ENCODE measurements at places on chromosomes 12 and 14.

DNA sequence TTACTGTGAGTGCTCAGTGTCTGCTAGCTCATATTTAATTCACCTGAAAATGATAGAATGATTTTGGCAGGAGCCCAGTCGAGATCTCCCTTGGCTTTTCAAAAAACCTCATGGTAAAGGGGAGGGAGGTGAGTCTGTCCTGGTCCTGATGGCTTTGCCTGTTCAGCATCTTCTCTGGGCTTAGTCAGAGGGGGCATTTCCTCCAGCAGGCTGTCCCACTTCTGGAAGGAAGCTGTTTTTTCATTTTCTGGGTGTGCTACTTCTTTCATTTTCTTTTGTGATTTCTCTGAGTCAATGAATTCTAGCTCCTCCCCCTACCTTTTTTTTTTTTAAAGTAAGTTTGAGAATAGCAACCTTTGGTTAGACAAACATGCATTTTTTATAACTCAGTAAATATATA, 58.8 kb downstream of the TMX1 start:
- no peak for DNase-seq

DNA sequence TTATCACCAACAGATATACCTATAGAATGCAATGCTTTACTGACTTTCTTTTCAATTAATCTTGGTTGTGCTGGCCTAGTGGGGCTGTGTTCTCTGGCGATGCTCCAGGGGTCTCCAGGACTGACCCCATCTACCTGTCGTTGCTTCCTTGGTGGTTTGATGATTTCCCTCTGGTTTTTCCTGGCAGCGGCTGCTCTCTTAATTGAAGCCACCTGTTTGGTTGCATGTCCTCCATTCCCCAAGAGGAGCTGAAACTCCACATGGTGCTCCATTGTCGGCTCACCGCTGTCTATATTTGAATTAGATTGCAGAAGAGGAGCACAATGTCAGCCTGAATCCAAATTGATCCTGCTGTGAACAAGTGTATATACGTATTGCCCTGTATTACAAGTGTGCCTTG, 7.1 kb upstream of the IFNG-AS1 start:
- no peak for DNase-seq

DNA sequence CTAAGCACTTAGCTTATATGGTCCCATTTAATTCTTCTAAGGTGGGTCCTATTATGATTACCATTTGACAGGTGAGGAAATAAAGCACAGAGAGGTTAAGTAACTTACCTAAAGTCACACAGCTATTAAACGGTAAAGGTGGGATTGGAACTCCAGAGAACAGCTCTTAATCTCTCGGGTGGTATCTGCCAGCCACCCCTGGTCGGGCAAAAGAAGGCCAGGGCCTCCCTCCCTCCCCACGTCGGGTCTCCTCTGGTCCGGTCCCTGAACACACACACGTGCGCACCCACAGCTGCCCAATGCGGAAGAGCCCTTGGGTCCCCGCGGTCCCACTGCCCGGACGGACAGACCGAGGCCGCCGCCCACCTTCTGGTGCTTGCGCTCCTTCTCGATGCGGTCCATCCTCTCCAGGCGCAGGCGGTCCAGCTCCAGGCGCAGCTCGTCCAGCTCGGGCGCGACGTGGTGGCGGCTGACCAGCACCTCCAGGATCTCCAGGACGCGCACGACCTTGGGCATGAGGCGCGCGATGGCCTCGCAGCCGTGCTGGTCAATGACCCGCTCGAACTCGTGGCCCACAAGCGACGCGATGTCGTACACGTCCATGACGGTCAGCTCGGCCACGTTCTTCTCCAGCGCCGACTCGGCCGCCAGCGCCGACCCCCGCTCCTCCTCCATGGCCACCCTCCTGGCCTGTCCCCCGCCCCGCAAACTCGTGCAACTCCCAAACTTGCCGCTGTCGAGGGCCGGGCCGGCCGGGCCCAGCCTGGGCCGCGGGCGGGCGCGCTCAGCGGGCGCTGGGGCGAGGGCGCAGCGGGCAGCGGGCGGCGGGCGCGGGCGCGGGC, 490 bp downstream of the RILPL1 start:
- peak; percentile 2 for DNase-seq

GRCh38 chr14:35985474-35986218, 159.5 kb downstream of the BRMS1L start:
- no peak for DNase-seq

DNA sequence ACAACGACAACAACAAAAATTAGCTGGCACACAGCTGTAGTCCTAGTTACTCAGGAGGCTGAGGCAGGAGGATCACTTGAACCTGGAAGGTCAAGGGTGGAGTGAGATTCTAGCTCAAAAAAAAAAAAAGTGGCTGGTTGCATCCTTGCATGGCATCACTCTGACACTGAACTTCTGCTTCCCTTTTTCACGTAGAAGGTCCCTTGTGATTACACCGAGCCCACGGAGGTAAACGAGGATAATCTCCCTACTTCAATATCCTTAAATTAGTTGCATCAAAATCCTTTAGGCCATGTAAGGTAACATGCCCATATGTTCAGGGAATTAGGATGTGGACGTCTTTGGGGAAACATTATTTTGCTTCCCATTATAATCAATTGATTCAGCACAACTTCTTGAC, 4.0 kb upstream of the PPP4R4 start:
- DNase-seq, result no peak

GRCh38 chr14:90177539-90178189, 78.7 kb upstream of the PSMC1 start:
- DNase-seq, result no peak

- DNase-seq, result no peak
These were observed 3.2 kb downstream of the PLBD1 start for GRCh38 chr12:14564336-14564959.

DNA sequence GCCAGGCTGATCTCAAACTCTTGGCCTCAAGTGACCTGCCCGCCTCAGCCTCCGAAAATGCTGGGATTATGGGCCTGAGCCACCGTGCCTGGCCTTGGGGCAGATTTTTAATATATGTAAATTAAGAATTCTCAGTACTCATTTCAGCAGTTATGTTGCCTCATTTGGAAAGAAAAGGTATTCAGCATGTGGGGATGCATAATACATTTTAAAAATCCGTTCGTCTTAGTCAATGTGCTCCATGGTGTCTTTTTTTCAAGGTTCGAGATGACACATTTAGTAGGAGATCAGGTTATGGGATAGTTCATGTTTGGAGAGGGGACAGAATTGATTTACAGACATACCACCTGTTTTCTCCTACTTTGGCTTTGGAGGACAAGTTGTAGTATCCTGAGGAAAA, 10.2 kb downstream of the SYNE2 start:
- no peak for DNase-seq

DNA sequence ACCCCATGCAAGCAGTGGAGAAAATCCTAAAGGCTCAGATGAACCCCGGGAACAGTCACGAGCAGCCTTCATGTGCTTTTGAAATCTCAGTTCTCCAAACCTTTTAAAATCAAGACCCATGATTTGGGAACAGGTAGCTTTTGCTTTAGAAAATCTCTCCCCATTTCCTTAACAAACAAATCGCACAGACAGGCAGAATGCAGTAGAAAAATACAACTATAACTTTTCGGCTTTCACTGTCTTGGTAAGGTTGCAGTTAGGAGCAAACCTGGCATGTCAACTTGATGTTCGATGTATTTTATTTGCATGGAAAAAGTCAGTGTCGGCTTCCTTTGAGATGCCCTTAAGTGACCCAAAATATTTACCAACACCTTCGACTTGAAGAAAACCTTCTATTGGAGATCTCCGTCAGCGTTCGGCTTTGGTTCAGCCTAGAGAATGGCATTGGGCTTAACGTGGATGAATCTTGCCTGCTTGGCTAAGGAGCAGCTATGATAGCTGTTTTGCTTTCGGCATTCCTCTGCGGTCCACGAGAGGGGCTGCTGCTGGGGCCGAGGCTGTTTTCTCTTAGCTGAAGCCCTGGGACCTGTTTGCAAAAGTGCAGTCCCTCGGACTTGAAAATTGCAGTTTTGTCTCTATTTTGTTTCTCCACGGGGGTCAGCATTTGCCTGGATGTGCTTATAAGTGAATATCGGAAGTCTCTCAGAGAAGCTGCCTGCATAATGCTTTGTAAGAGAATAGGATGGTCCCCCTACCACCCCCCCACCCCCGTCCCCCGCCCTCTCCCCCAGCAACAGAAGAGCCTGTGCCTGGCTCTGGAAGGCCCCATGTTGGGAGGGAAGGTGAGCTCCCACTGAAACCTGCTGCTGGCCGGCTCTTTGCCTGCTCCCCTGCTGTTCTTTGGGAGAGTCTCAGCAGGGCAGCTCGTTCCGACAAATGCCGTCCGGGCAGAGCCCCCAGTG, 122.8 kb downstream of the AACS start:
- no peak for DNase-seq

DNA sequence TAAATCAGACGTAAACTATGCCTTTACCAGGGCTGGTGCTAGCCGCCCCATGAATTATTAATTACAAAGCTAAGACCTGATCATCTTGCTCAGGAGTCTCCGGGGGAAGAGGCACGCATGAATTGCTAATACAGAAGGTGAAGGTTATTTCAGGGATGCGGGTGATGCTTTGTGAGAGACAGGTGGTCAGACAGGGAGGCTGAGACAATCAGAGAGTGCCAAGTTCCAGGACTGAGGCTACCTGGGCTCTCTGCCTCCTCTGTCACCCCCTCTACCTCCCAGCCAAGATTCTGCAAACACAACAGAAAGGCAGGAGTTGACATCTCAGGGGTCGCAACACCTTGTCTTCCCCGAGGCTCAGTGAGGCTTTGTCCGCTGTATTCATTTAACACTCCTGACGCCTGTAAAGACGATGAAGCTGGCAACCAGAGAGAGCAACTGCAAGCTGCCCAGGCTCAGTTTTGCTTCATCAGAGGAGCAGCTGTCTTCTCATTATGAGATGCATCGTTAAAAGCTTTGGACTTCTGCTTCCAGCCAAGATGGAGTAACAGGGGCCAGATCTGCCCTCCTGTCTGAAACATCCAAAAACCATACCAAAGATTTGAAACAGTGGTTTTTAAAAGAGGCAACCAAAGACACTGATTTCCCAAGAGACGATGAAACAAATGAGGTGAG, 46.6 kb downstream of the PRIMA1 start:
- no peak for DNase-seq

DNA sequence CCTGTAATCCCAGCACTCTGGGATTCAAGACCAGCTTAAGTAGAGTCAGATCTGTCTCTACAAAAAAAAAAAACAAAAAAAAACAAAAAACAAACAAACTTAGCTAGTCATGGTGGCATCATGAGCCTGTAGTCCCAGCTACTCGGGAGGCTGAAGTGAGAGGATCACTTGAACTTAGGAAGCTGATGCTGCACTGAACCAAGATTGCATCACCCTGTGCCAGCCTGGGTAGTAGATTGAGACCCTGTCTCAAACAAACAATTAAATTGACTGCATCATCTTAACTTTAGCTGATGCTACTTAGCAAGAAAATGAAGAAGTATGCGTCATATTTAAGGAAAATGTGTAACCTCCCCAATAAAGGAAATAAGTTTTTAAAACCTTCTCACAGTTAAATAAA, 136.6 kb upstream of the ATXN7L3B start:
- DNase-seq, result no peak

- DNase-seq, result no peak
These were observed 69.6 kb downstream of the ITPK1 start for GRCh38 chr14:93045965-93046704.
